Colonic mucosa (tissue), 4 donors: ENCODE measurements at places on chromosomes 1 and 21. TPM values are rescaled to one million over a fixed set of nuclear protein-coding genes. Genes with fewer than 3 reads are reported as not detected.

Gene SLC2A5
- total RNA-seq: 1.8 TPM

Gene SERINC2
- 203 TPM for total RNA-seq

Gene OLFML3
- total RNA-seq: 6.1 TPM

DNA sequence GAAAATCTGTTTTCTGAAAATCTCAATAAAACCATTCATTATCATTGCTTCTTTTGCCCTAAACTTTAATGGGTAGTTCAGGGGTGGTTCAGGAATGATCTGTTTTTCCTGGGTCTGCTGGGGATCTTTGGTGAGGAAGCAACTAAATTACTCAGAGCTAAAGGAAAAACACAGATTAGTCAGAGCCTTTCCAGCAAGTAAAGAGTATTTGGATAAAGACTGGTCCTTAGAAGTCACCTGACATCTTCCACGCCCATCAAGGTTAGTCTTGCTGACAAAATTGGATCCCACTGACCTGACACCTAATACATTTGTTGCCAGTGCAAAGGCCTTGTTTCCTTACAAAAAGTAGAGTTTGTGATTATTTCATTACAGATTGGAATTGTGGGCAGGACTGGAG, 24.2 kb downstream of the HSPA13 start:
- DNase-seq: no peak
- H3K36me3 ChIP-seq: no peaks in the 10 kb centered on the region
- H3K27ac ChIP-seq: no peak overlapping the region
- H3K4me1 ChIP-seq: no peaks in the 10 kb centered on the region

DNA sequence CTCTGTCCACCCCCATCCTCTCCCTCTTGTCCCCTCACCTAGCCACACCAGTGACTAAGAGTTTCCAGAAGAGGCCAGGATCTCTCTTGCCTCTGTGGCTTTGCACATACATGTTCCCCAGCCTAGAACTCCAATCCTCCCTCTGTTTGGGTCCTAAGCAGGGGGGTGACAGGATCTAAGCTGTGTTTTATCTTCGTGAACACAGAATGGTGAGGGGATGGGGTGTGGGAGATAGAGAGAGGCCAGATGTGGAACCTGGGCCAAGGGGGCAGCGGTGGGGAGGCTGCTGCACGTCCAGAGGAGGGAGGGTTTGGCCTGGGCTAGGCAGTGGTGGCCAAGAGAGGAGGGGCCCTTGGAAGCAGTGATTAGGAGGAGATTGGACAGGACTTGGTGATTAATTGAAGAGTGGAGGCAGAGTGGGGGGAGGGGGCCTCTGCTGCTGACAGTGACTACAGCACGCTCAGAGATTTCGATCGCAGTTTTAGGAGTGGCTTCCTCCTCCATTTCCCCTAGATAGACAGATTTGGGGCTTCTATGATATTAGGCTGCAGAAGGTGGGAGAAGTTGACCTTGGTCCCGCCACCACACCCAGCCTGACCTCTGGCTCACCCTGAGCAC, 17.1 kb upstream of the ADGRB2 start:
- H3K27me3 ChIP-seq: no peaks in the 10 kb centered on the region
- H3K36me3 ChIP-seq: no peaks in the 10 kb centered on the region
- no peak overlapping the region for H3K27ac ChIP-seq
- DNase-seq: no peak

GRCh38 chr1:83999316-83999819, 436 bp upstream of the TTLL7 start:
- no peaks in the 10 kb centered on the region for H3K4me1 ChIP-seq
- H3K4me3 ChIP-seq: peak overlapping the region; percentile 78
- DNase-seq: peak; percentile 82
- H3K36me3 ChIP-seq: no peaks in the 10 kb centered on the region
- peak overlapping the region; percentile 21 for H3K27ac ChIP-seq

Gene TFF2
- 2.3 TPM for total RNA-seq

DNA sequence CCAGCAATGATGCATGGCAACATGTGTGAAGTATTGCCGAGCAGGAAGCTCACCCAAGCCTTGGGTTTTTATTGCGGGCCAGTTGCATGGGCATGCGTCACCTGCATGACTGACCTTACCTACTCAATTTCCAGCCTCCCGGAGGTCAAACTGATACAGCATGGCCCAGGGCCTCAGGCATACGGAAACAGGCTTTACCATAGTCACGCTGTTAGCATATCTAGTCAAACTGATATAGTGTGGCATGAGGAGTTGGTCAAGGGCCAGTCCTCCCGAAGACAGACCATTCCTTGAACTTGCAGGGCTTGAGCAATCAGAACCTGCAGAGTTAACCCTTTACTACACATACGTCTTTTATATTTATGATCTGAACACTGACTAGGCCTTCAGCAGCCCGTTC, 6.4 kb upstream of the DUSP12 start:
- no peak overlapping the region for H3K4me3 ChIP-seq
- no peaks in the 10 kb centered on the region for H3K4me1 ChIP-seq
- H3K36me3 ChIP-seq: no peaks in the 10 kb centered on the region
- no peak overlapping the region for H3K27ac ChIP-seq
- no peaks in the 10 kb centered on the region for H3K27me3 ChIP-seq
- DNase-seq: no peak
